ENCODE measurements at places on chromosomes 7 and 10.

DNA sequence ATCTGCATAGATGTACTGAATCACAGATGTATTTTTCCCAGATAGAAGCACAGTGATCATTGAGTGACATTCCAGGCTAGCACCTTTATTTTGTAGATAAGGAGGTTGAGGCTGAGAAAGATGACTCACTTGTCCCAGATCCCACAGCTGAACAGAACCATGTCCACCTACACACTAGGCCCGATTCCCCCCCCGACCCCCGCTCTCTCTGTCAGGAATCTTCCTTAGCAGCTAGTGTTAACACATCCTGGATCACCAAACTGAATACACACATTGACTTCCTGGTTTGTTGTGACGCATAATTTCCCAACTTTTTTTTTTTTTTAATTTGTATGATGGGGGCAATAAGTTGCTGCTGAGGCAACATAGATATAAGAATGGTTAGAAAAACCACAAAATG lies 5.2 kb downstream of the SFMBT2 start:
- DNase-seq: no peak

- no peak for DNase-seq
Observed at GRCh38 chr10:14906765-14907164, 28.1 kb downstream of the SUV39H2 start.

DNA sequence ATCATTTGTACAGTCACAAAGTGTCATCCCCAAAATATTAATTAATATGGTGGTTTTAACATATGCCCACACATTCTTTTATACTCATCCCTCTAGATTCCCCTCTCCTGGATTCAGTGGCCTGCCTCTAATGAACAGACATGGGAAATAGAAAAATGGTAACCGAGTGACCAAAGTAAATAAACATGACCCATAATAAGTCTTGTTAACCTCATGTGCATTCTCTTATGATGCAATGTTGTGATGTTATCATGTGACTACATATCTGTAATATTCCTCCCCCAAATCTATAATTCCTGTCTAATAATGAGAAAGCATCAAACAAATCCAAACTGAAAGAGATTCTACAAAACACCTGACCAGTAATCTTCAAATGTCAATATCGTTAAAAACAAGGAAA lies 164.5 kb upstream of the PRSS1 start:
- DNase-seq: no peak

DNA sequence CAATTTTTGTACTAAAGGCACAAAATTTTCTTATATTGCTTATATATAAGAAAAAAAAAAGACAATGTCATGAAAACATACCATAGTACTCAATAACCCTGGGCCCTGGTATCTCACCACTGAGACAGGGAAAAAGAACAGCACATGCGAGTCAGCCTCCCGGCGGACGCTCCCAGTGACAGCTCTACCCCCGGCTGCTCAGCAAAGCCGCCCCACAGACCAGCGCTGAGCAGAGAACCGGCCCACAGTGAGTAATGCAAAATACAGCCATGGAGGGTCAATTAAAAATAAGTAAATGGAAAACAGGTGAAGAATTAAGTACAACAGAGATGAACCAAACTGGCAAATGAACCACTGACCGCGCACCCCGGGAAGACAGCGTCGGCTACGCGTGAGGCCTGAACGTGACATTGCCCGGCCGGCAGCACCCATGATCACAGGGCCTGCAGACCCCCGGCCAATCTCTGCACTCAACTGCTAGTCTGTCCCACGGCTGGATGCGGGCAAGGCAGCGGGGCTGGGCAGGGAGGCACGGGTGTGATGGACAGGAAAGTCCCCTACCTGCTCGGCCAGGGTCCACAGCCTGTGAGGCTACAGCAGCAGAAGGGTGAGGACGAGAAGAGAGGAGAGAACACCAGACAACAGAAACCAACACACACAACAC lies 175.9 kb downstream of the ZMYND11 start:
- no peak for DNase-seq

DNA sequence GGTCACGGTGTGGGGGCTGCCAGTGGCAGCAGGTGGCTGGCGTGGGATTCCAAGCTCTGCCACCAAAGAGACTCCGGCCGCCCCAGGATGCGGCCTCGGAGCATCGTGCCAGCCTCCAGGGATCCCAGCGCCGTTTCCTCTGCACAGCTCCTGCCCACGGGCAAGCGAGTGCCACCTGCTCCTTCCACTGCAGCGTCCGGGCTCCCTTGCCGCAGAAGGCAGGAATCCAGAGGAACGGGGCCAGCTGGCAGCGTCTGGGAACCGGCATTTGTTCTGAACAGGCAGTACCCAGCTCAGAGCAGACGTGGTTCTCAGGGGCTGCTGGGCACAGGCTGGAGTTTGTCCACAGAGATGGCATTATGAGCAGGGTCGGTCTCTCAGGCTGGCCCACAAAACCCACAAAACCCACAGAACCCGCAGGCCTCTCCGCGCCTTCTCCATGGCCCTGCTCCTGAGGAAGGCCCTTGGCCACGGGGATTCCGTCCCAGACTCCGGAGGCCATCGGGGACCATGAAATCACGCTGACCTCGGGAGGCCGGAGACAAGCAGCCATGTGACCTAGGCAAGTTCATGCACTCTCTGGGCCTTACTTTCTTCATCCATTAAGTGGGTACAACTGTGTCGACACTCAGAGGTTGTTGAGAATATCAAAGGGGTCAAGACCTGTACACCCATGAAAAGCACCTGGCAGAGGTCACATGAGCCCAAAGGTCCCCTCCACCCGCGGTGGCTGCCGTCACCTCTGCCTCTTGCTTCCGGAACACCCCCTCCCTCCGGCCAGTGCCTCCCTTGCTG lies 72.1 kb upstream of the TNRC18 start:
- DNase-seq: no peak

DNA sequence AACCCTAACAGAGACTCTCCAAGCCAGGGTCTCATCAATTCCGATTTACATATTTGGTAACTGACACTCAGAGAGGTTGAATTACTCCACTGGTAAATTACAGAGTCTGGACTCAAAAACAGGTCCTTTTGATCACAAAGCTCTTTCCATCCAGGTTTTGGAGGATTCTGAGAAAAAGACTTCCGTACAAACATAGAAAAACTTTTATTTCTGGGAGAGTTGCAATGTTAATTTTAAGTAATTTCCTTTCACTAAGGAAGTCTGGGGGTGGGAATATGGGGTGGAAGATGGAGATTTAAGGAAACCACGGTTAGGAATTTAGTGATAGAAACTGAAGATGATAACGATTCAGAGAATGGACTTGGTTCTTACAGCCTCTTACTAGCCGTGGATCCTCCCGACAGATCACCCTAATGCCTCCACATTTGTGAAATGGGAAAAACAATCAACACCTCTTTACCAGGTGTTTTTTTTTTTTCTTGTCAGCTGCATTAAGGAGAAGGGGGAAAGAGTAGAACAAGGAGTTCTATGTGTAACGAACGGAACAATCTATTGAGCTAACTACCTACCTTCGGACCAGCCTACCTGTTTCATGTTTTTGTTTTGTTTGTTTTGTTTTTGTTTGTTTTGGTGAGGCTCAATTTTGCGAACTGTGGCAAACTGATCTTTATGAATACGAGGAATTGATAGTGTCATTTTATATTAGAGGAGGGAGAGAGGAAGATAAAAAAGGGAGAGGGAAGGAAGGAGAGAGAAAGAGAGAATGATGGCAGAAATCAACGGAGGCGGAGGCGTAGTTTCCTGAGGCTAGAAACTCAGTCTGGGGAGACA lies 1.7 kb upstream of the RBM20 start:
- no peak for DNase-seq

DNA sequence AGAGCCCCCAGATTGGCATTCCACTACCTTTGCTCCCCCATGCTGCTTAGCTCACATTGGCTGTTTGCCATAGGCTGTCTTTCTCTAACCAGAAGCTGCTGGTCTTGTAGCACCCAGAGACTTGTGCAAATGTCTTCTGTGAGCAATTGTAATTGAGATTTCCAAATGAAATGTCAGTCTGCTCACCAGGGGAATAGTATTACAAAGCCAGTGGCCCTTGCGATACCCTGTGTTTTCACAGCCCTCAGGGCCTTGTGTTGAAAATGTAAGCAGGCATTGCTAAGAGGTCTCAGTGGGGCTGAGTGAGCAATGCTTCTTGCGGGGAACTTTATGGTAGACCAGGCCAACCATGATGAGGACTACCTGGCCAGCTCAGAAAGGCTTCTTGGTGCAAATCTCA lies 746.5 kb downstream of the LRMDA start:
- DNase-seq: no peak

- DNase-seq: no peak
Observed at GRCh38 chr7:97174303-97174702, 56.8 kb downstream of the SDHAF3 start.

GRCh38 chr7:72035266-72035665 lies 376.9 kb downstream of the CALN1 start:
- DNase-seq: no peak

GRCh38 chr7:116843378-116843777 lies 19.0 kb upstream of the CAPZA2 start:
- no peak for DNase-seq

GRCh38 chr10:94076325-94076841 lies 82.7 kb downstream of the PLCE1 start:
- DNase-seq: no peak

DNA sequence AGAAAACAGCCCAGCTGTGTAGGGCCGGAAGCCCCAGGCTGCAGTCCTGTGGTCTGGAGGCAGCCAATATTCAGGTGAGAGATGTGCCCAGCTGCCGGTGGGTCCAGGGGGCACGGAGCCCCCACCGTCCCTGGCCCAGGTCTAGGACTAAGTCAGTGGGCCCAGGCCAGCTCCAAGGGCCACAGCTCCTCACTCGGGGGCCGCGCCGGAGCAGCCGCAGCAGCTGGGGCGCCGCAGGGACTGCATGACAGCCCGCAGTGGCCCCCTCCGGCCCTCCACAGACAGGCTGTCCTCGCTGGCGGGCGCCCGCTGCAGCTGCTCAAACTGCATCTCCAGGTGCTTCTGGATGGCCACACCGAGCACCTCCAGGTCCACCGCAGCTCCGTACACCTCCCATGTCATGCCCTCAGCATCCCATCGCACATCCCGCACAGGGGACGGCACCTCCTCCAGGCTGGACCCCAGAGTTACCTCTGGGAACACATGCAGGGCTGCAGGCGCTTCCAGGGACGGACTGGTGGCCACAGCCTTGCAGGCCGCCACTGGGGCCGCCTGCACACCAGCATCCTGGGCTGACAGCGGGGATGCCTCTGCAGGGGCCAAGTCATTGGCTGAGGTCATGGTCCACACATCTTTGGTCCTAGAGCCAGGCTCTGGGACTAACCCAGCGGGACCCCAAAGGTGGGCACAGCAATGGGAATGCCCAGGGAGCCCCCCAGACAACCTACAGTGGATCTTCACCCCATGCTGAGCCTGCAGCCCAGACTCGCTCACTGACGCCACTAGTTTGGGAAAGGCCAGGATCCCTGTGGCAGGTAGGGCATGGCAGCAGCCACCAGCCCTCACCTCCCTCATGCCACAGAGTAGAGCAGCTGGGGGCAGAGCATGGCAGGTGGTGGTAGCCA lies 7.0 kb downstream of the GPRIN2 start:
- DNase-seq: peak; percentile 1

DNA sequence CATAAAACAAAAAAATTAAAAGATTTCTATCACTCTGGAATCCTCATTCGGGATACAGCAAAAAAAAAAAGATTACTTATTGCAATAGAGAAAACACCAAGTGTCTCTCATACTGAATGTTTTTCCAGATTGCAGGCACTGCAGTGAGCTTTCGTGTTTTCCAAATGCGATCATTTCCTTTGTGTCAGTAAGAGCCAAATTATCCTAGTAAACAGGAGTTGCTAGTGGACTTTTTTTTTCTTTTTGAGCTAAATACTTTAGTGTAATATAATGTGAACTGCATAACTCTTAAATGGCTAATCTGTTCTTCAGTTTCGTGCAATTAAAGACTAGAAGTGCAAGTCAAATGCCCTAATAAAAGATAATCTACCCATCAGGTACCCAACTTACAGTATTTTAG lies 44.4 kb upstream of the TOMM7 start:
- no peak for DNase-seq

- no peak for DNase-seq
Observed at GRCh38 chr10:100612601-100613595, 77.2 kb downstream of the HIF1AN start.
